ENCODE measurements at places on chromosomes 5 and 9.
A peak's percentile ranks its signal among the peaks of the same experiment; 100 is the strongest.

- no peak for DNase-seq
Measured at GRCh38 chr5:60958712-60959111, 13.7 kb downstream of the NDUFAF2 start.

DNA sequence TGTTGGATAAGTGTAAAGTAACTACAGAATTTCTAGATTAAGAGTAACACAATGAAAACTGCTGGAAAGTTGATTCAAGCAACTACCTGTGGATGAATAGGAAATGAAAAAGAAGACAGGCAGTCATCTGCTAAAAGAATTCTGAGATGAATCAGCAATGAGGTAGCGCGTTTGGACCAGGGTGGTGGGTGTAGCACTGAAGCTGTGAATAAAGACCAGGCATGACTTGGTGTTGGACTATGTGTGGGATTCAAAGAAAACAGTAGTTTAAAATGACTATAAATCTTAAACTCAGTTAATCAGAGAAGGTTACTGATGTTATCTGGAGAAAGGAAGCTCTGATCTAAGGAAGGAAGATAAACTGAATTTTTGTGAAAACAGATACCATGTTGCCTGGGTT, 159.8 kb downstream of the FBN2 start:
- no peak for DNase-seq

GRCh38 chr5:55913466-55914413, 62.6 kb downstream of the IL31RA start:
- peak; percentile 60 for DNase-seq

DNA sequence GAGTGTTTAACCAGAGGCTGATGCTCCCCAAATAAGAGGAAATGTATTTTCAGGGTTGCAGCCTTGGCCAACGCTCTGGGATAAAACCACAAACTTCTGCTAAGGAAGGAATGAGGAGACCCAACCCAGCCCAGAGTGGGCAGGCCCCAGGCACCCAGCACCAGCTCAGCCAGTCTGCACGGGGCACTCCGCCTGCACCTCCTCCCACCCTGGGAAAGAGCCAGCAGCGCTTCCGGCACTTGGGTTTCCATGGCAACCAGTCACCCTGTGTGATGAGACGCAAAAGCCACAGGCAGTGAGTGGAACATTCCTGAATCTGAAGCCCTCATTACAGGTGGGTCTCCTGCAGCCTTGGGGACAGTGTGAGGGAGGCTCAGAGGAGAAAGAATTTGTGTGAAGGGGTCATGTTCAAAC, 85.2 kb upstream of the ZBTB43 start:
- peak; percentile 98 for DNase-seq

Measured in DMS53 (cell line).